ENCODE measurements at places on chromosomes 13 and 19. TPM values are rescaled to one million over a fixed set of nuclear protein-coding genes. Genes with fewer than 3 reads are reported as not detected.

NPAS1 gene
- total RNA-seq, result 1.6 TPM

LILRB2 gene
- not detected for total RNA-seq

HIPK4 gene
- not detected for total RNA-seq

ZNF284 gene
- total RNA-seq, result 1.1 TPM

PSG4 gene
- 3.0 TPM for total RNA-seq

PSG3 gene
- not detected for total RNA-seq

ZNF708 gene
- total RNA-seq, result 8.1 TPM

TMC4 gene
- 22.0 TPM for total RNA-seq

FNDC3A gene
- total RNA-seq, result 63.6 TPM

SLITRK6 gene
- total RNA-seq, result not detected

GPR180 gene
- 7.1 TPM for total RNA-seq

AXL gene
- 128 TPM for total RNA-seq

TUBA3C gene
- total RNA-seq, result not detected
